HT-29 (cell line): ENCODE measurements at places on chromosomes 11 and 22. TPM values are rescaled to one million over a fixed set of nuclear protein-coding genes. Genes with fewer than 3 reads are reported as not detected.

DNA sequence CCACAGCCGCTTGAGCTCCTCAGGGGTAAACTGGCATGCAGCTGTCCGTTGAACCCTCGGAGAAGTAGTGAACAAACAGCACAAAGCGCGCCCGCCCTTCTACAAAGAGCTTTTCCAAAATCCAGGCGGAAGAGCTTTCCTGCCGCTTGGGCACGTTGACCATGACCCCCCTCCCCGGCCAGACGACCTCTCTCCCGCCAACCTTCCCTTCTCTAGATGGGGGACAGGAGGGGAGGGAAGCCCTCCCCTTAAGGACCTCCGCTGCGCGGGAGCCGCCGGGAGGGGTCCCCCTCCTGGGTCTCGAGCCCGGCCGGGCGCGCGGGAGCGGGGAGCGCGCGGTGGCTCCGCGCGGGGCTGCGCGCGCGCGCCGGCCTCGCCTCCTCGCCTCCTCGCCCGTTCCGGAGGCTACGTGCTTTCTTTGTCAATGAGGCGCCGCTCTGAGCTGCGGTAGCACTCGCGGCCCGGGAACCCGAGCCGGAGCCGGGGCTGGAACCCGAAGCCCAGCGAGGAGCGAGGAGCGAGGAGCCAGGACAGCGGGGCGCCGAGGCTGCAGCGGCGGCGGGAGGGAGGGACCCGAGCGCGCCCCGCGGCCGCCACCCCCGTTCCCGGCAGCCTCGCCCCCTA is 118.6 kb downstream of the HIPK3 start:
- DNase-seq, result no peak

DNA sequence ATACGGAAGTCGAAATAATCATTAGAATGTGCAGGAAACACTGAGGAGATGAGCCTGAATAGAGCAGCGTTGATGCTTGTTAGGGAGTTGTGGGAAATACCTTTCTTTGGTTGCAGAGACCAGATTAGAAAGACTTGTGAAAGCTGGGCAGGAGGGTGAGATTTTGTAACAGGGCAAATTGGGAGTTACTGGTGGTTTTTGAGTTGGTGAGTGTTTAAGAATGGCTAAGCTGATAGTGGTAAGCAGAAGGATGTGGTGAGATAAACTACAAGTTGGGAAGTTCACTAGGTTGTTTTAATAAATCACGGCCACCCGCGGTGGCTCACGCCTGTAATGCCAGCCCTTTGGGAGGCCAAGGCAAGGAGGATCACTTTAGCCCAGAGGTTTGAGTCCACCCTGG is 34.4 kb downstream of the MCAM start:
- DNase-seq, result no peak

GRCh38 chr11:107732689-107733051 is 20.8 kb upstream of the SLN start:
- DNase-seq, result no peak

GRCh38 chr11:74546752-74547151 is 45.6 kb upstream of the POLD3 start:
- DNase-seq, result peak; percentile 100

- DNase-seq, result peak; percentile 47
These were observed 34.7 kb downstream of the RNF169 start for GRCh38 chr11:74783241-74783871.

GRCh38 chr11:47857892-47858543 is 9.9 kb upstream of the NUP160 start:
- DNase-seq, result no peak

DNA sequence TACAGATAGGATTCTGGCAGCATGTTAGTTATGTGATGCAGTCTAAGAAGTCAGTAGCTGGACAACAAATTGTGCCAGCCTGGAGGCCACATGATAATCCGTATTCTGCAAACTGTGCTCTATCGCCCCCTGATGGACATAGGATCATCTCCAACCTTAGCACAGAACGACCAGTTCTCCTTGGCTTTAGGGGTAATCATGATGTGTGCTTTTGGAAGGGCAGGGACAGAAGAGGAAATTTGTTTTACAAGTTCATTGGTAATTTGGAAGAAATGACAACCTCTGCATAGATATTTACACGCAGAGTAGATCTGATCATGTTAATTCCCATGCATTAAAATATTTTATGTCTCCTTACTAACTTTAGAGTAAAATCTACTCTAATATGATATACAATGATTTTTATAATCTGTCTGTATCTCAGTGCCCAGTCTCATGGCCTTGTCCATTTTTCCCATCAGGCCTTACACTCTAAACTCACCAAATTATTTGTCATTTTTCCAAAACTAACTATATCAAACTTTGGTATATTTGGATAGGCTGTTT is 12.1 kb downstream of the OR10D3 start:
- DNase-seq, result peak; percentile 88

- no peak for DNase-seq
These were observed 153.7 kb downstream of the GRIA4 start for GRCh38 chr11:105763594-105763993.

- no peak for DNase-seq
These were observed 68.7 kb downstream of the MN1 start for GRCh38 chr22:27732841-27733240.

- peak; percentile 47 for DNase-seq
These were observed 444 bp downstream of the CWF19L2 start for GRCh38 chr11:107457205-107457557.

CCND1 gene
- total RNA-seq, result 134 and 151 TPM in 2 replicates

TPH1 gene
- 0.03 and 0.10 TPM in 2 replicates for total RNA-seq

KRTAP5-9 gene
- total RNA-seq, result not detected in 2 replicates
